NCI-H345 (cell line): ENCODE measurements at places on chromosomes 4 and X.

GRCh38 chrX:72121383-72121782 lies 10.3 kb downstream of the RTL5 start:
- DNase-seq, result no peak

DNA sequence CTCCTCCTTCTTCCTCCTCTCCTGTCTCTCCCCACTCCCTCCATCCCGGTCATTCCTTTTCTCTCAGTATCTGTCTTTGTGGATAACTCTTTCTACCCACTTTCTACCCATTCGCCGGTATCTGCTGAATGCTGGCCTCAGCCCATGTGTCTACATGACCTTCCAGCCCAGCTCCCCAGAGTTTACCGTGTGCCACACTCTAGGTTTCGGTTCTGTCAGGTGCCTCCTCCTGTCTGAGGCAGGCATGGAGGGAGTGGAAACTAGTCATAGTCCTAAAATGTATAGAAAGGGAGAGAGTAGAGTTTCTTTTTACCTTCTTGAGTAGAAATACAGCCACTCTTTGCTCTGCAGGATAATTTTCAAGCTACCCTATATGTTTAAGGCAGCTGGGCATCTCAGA lies 33.5 kb upstream of the SCRG1 start:
- DNase-seq, result no peak

DNA sequence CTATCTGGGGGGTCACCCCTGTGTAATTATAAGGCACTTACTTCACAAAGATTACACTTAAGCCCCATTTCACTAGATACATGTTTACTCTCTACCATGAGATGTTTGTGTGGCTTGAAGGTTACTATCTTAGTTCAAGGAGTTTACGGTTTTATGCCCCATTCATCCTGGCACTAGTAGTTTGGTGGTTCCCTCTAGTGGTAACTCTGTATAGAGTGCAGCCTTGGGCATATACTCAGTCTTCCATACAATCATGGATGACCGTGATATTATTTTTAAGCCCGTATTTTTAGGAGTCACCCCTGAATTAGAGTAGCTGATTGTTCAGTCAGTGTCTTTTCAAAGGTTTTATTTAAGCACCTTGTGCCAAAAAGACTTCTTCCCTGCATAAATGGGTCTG lies 109.9 kb upstream of the FAM47C start:
- DNase-seq, result no peak

- no peak for DNase-seq
These were observed 83.9 kb upstream of the NKX1-1 start for GRCh38 chr4:1490011-1490653.

- DNase-seq, result no peak
These were observed 119.7 kb downstream of the MGST2 start for GRCh38 chr4:139785356-139785755.

GRCh38 chr4:124703154-124703553 lies 9.4 kb downstream of the ANKRD50 start:
- no peak for DNase-seq

DNA sequence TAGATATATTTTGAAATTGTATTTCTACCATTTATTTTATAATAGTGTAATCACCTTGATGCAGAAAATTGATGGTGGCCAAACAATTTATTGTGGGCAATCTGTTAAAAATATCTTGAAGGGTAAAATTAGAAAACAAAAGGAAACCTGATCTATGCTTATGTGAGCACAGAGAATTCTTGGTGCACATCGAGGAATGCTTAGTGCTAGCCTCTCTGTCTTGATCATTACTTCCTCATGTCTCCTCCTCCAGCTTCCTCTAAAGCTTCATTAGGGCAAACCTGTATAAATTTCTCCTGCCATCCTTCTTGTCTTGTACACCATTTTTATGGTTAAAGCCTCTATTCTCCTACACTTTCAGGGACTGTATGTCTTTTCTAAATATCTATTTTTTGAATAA lies 725.8 kb downstream of the RAPGEF2 start:
- no peak for DNase-seq

DNA sequence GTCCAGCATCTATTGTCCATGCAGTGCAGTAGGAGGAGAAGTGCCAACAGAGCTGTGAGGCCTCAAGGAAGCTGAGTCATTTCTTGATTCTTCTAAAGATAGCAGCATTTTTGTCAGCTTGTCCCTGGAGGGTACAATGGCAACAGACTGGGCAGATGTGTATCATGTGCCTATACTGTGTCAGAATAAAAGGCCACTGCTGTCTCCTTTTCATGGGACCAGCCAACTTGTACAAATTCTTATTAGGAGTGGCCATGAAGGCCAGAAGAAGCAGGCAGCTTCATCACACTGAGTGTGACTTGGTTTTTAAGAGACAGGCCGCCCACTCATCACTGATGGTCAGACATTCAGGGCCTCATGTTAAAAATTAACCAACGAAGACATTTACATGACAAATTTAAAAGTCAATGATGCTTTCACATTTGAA lies 185.0 kb upstream of the FAM241A start:
- no peak for DNase-seq

- DNase-seq, result no peak
These were observed 97.4 kb upstream of the S100G start for GRCh38 chrX:16552546-16552945.

DNA sequence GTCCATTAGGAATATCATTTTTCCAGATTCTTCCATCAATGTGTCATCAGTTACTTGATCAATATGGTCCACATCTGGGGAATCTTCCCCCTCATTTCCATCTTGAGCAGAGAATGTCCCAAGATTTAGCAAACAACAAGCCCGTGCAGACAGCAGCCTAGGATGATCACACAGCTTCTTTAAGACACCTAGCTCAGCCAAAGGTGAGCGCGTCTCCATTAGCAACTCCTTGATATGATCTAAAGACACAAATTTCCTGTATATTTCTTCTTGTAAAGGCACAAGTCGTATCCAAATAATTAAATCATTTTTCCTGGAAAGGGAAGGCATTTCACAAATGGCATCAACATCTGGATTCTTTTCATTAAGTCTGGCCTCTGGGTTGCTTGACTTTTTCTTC lies 25.8 kb downstream of the PIN4 start:
- no peak for DNase-seq

- no peak for DNase-seq
These were observed 83.9 kb downstream of the SNCA start for GRCh38 chr4:89752932-89753598.

DNA sequence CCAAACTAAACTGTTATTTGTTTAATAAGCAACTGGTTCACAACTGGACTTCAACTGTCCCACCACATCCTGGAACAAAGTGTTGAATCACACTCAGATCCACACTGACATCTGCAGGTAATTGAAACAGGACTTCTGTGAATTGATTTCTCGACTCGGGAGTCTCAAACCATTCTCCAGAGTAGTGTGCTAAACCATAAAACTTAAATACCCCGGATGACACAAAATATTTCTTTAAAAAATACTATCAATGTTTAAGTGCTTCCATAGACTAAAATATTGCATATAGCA lies 95.4 kb upstream of the PLAC1 start:
- DNase-seq, result no peak

GRCh38 chr4:3879681-3880614 lies 113.8 kb downstream of the ADRA2C start:
- no peak for DNase-seq
